ENCODE measurements at places on chromosomes 7 and 10. TPM values are rescaled to one million over a fixed set of nuclear protein-coding genes. Genes with fewer than 3 reads are reported as not detected.

The LGI1 gene
- 0.23 TPM for total RNA-seq

The PTF1A gene
- total RNA-seq, result 1.9 TPM

The HYAL4 gene
- total RNA-seq, result 1.6 TPM

- DNase-seq, result no peak
Measured at GRCh38 chr7:31059551-31059950, 7.4 kb downstream of the ADCYAP1R1 start.

DNA sequence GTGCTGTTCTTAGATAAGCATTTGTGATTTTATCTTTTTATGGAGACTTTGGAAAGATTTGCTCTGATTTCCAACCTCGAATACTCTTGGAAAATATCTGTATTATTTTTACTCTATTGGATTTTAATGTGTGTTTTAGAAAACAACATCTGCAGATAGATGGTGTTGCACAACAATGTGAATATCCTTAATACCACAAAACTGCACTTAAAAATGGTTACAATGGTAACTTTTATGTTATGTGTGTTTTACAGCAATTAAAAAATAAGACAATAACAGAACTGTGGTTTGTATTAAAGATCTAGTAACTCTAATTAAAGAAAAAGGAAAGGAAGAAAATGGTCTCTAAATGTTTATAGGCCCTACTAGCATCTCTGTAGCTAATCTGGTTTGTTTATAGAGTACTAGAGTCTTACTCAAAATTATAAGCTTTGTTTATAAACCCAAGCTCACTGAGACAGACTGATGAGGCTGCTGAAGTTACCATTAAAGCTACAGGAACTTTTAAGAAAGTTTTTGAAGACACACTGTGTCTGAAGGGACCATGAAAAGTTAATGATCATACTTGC, 74.6 kb upstream of the CC2D2B start:
- DNase-seq, result no peak

The CCDC71L gene
- total RNA-seq, result 24.2 TPM

GRCh38 chr10:102729029-102730026, 14.4 kb upstream of the WBP1L start:
- peak; percentile 82 for DNase-seq

The CYP2C19 gene
- total RNA-seq, result not detected

- DNase-seq, result no peak
Measured at GRCh38 chr10:29532256-29532878, 102.4 kb downstream of the SVIL start.

DNA sequence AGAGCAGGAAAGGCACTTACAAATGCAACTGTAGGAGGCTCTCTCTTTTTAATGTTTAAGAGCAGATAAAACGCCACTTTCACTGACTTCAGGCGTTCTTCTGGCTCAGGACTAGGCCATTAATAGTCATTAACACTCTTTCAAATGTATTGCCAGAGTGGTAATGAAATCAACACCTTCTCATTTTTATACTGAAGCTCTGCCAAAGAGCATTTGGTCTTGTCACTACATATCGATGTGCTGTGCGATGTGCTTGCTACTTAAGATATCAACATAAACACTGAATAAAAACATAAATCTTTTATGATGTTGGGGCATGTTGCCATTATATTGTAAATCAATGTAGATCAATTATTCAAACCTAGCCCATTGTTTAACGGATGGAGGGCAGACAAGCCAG, 634.7 kb downstream of the ARL4A start:
- no peak for DNase-seq

- no peak for DNase-seq
Measured at GRCh38 chr7:31002256-31002655, 38.5 kb downstream of the GHRHR start.

The ELOVL3 gene
- total RNA-seq, result not detected

DNA sequence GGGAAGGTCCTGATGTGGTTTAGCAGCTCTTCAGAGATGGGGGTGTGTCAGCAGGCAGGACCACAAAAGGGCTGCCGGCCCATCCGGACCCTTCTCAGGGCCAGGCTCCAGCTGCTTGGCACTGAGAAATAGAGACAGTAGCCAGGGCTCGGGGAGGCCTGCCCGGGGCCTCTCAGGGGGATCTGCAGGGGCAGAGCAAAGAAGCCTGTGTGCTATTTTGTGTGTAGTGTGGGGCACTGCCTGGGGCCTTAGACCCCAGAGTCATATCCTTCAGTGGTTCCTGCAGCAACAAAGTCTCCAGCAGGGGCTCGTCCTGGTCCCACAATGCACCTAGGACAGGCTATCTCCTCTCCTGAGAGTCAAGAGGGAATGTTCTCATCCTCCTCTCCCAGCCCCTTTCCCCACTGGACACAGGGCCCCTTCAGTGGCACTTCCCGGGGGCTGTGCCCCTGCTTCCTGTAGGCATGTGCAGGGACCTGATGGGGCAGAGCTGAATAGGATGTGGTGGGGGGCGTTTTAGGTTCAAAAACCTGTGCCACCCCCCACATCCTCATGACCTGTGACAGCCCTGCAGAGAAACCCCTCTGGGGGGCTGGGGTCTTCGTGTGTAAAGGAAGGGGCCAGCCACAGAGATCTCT, 159.5 kb upstream of the RHEB start:
- no peak for DNase-seq

DNA sequence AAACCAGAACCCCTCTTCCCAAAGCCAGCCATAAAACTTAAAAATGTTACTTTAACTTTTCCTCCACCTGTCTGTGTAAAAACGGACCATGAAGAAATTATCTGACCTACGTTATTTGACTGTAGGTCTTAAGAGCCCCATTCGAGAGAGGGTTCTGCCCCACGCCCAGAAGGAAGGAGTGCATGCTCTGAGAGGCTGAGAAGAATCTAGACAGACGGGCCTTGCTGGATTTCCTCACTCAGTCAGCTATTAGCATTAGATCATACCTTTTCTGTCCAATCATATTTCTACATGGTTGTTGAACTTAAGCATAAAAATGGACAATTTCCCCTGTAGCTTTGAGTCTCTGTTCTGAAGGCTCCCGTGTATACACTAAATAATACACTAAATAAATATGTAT, 38.1 kb upstream of the WDR11 start:
- DNase-seq, result no peak

The GOT1 gene
- 19.7 TPM for total RNA-seq

DNA sequence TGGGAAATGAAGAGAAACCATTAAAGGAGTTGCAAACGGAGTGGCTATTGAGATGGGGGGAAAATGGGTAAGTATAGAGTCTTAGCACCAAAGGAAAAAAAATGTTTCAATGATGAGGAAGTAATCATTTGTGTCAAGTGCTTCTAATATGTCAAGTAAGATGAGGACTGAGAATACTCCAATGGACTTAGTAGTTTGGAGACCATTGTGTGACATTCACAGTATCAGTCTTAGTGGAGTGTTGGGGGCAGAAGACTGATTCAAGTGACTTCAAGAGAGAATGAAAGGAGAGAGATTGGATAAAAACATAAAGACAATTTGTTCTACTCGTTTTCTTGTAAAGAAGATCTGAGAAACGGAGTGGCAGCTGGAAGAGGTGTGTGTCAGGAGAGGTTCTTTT, 88.6 kb upstream of the ARID5B start:
- DNase-seq, result no peak

The NUTM2B gene
- 6.0 TPM for total RNA-seq

The ZNF398 gene
- total RNA-seq, result 28.9 TPM

DNA sequence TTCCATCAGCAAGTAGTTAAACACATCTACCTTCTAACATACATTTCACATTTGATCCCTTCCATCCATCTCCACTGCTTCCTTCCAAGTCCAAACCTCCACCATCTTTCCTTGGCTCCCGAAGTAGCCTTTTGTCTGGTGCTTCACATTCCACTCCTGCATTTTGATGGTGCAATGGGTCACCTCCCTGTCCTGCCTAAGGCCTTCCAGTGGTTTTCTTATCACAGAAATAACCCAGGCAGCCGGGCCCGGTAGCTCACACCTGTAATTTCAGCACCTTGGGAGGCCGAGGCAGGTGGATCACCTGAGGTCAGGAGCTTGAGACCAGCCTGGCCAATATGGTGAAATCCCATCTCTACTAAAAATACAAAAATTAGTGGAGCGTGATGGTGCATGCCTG, 44.5 kb downstream of the EMX2 start:
- no peak for DNase-seq

The FAM13C gene
- total RNA-seq, result 66.7 TPM

DNA sequence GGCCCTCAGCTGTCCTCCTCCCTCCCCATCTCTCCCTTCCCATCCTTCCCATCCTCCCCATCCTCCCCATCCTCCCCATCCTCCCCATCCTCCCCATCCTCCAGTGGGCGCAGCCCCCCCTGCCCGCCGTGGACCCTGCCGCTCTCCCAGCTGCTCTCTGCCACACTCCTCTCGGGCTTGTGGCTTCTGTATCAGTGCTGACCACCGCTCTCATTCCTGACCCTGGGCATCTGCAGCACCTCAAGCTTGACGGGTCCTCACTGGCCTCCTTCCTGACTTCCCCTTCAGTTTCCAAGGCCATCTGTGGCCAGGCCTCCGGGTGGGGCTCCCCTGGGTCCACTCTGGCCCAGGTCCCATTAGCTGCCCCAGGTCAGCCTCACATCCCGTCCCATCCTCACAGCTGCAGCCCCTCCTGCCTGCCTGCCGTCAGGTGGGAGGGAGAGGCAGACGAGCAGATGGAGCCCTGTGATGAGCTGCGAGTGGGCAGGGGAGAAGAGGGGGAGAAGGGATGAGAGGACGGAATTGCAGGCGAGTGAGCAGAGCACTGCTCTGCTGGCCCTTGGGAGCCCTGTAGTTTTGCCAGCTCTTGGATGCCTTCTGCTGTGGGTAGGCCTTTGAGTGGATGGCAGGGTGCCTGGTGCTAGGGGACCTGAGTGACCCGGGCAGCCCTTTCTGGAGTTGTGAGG, 35.7 kb downstream of the LHPP start:
- no peak for DNase-seq

- no peak for DNase-seq
Measured at GRCh38 chr7:104137971-104138370, 69.8 kb downstream of the ORC5 start.

The ARHGEF5 gene
- total RNA-seq, result 22.7 TPM

The CAV1 gene
- 54.0 TPM for total RNA-seq

The NEUROD6 gene
- not detected for total RNA-seq

GRCh38 chr10:17954861-17955260, 3.1 kb downstream of the SLC39A12 start:
- DNase-seq, result no peak

The LIPF gene
- not detected for total RNA-seq

- no peak for DNase-seq
Measured at GRCh38 chr7:55309040-55309991, 55.8 kb upstream of the LANCL2 start.

DNA sequence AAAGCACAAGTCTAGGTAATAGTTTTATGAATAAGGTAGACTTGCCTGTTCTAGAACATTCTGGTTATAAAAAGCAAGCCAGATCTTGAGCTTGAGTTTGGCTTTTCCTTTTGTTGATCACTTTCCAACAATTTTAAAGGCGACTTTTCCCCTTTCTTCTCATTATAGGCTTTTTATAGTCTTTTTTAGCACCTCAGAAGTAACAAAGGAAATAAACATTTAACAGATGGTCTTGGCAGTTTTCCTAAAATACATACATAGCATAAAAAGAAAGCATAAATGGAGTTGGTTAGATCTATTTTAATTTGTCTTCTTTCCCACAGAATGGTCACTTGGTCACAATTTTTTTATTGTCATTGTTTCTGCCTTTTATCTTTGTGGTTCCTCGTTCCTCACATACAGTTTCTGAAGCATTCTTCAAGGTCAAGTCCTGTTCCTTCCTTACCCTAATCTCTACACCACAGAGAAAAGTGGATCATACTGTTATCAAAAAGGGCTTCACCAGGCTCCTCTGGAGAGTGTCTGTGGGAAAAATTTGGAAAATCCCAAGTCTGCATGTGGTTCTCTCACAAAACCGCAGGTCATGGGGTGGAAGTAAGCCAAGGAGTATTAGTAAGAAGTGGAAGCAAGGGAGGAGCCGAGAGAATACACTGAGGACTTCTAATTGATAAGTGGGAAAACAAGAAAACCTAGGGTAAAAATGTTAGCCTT, 31.3 kb downstream of the THNSL1 start:
- no peak for DNase-seq

DNA sequence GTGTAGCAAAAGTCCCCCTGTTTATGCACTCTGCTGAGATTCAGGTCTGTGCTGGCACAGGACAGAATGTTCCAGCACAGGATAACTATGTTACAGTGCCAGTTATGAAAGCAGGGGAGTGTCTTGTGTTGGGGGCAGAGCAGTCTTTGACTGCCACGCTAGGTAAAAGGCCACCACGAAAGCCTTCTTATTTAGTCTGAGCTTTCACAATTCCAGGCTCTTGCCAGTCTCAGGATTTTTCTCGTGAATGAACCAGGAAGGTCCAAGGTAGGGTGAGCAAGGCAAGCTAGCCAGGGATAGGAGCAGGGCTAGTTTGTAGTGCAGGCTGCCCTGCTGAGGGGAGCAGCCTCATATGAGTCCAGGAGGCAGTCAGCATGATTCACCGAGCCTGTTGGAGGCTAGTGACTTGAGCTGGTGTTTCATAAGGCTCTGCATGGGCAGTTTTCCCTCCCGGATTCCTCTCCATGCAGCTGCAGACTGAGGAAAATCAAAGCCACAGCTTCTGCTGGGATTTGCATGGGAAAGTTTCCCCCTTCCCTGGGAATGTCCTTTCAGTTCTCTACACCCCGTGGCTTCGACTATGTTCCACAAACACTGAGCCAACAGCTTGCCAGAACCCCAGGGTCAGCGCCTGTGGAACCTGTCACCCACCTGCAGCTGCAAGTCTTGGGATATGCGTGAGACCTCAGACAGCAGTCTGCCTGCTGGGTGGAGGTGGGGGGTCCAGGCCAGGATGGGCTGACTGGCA, 112.3 kb downstream of the JCAD start:
- DNase-seq, result peak; percentile 78

The CFAP58 gene
- 1.9 TPM for total RNA-seq

GRCh38 chr7:152674860-152675758, 832 bp downstream of the XRCC2 start:
- DNase-seq, result no peak

DNA sequence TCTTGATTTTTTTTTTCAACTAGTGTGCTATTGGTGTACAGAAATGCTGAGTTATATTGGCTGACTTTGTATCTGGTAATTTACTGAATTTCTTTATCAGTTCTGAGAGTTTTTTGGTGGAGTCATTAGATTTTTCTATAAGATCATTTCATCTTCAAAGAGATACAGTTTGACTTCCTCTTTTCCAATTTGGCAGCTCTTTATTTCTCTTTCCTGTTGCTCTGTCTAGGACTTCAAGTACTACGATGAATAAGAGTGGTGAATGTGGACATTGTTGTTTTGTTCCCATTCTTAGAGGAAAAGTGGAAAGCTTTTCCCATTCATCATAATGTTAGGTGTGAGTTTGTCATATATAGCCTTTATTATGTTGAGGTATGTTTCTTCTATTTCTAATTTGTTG, 50.2 kb downstream of the LOXL4 start:
- no peak for DNase-seq

Measured in prostate gland (tissue), 2 donors.